Activated CD8-positive, alpha-beta memory T cell treated with anti-CD3 and anti-CD28 coated beads, Interleukin-2, amount 10 ng/mL, durations not matched to agents 7 days and 5 days (primary cell): ENCODE measurements at places on chromosomes 3 and 15. TPM values are rescaled to one million over a fixed set of nuclear protein-coding genes. Genes with fewer than 3 reads are reported as not detected.

RSRC1 gene
- 45.4 TPM for total RNA-seq

RAB43 gene
- total RNA-seq: 33.7 TPM

SEMA6D gene
- total RNA-seq: not detected

DNA sequence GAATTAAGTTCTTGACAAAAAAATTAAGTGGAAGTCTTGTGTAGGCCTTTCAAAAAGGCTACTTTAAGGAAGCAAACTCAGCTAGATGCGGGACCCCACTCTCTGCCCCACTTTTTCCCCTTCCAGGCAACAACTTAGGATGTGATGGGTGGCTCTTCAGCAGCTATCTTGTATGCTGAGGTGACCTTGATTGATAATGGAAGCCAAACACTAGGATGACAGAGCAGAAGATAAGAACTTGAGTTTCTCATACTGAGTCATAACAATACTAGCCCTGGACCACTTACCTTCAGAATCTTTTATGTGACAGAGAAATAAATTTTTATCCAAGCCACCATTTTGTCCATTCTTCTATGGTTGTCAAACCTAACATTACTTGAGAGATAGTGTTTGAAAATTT lies 16.1 kb downstream of the PDCD10 start:
- DNase-seq: no peak

GRCh38 chr15:56099311-56099710 lies 105.9 kb upstream of the NEDD4 start:
- no peak for DNase-seq

GRCh38 chr3:17175187-17175807 lies 290.5 kb downstream of the PLCL2 start:
- DNase-seq: no peak

NME9 gene
- total RNA-seq: not detected

GRCh38 chr3:18446149-18446825 lies 21.1 kb upstream of the SATB1 start:
- no peak for DNase-seq
